Daoy (cell line): ENCODE measurements at places on chromosomes 5 and 9. TPM values are rescaled to one million over a fixed set of nuclear protein-coding genes. Genes with fewer than 3 reads are reported as not detected.

- peak; percentile 7 for DNase-seq
Observed at GRCh38 chr9:14812806-14813205, 90.3 kb upstream of the CER1 start.

- no peak for DNase-seq
Observed at GRCh38 chr5:142364251-142365145, 39.7 kb upstream of the SPRY4 start.

GRCh38 chr9:97425973-97426336 lies 14.1 kb downstream of the TDRD7 start:
- no peak for DNase-seq

DNA sequence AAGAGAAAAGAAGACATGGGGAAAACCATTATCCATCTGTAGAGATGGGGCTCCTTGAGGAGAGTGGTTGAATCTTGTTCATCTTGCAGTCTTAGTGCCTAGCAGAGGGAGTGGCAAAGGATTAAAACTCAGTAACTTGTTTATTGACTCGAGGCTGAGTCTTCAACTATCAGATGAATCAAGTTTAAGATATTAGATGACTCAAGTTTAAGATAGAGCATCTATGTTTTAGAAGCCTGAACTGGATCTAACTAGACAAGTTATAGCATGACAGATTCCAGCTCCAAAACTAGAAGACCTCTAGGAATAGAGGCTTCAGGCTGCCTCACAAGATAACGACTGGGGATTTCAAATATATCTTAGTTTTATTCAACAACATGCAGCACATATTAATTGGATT lies 2277.2 kb upstream of the WWC1 start:
- DNase-seq, result no peak

The GFPT2 gene
- 124 and 133 TPM in 2 replicates for total RNA-seq

GRCh38 chr9:108588246-108588645 lies 267.5 kb downstream of the ACTL7B start:
- DNase-seq, result no peak

The UGT3A1 gene
- not detected in 2 replicates for total RNA-seq

The FOXD4L5 gene
- total RNA-seq, result not detected in 2 replicates

The SLC12A7 gene
- 3.0 and 3.2 TPM in 2 replicates for total RNA-seq

GRCh38 chr9:127107171-127107928 lies 15.1 kb downstream of the ANGPTL2 start:
- DNase-seq, result no peak

- no peak for DNase-seq
Observed at GRCh38 chr5:367358-368130, 46.0 kb downstream of the AHRR start.

The C5orf52 gene
- not detected in 2 replicates for total RNA-seq

The SPINK1 gene
- total RNA-seq, result 0.51 TPM in 1 of 2 replicates, not detected in the other

DNA sequence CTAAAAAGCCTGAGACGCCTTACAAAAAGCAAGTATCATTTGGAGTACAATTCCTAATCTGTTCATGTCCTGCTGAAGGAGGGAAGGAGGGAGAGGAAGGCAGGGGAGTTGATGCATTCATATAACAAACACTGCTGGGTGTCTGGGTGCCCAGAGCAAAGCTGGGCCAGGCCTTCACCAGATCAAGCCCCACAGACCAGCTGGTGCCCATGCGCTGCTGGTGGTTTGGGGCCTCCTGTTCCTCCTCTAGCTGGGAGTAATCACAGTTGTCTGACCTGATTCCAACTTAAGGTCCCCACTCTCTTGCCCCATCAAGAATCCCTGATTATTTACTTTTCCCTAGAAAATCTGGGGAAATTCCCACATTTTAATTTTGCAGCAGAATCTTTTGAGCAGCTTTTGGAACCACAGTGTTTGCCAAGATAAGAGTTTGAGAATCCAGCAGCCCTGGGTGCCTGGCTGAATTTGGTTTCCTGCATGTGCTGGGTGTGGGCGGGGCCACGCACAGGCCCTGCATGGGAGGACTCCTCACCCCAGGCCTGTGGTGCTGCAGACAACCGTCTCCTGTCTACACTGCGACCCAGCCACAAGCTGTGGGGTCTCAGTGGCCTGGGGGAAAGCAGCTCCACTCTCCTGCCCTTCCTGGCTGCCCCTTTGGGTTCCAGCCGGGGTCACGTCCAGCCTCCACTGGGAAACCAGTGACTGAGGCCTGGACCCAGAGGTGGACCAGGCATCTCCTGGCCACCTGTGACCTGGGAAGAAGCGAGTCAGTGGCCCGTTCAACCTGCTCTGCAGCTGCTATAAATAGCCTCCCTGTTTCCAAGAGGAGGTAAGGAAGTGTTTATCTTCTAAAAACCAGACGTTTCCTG lies 47.5 kb downstream of the NEURL1B start:
- DNase-seq, result no peak

- no peak for DNase-seq
Observed at GRCh38 chr5:14301186-14301585, 158.0 kb downstream of the TRIO start.

The MLANA gene
- not detected in 2 replicates for total RNA-seq

- DNase-seq, result no peak
Observed at GRCh38 chr5:10726179-10726912, 34.7 kb downstream of the DAP start.

- peak; percentile 72 for DNase-seq
Observed at GRCh38 chr5:149666212-149666852, 63.8 kb upstream of the PPARGC1B start.

DNA sequence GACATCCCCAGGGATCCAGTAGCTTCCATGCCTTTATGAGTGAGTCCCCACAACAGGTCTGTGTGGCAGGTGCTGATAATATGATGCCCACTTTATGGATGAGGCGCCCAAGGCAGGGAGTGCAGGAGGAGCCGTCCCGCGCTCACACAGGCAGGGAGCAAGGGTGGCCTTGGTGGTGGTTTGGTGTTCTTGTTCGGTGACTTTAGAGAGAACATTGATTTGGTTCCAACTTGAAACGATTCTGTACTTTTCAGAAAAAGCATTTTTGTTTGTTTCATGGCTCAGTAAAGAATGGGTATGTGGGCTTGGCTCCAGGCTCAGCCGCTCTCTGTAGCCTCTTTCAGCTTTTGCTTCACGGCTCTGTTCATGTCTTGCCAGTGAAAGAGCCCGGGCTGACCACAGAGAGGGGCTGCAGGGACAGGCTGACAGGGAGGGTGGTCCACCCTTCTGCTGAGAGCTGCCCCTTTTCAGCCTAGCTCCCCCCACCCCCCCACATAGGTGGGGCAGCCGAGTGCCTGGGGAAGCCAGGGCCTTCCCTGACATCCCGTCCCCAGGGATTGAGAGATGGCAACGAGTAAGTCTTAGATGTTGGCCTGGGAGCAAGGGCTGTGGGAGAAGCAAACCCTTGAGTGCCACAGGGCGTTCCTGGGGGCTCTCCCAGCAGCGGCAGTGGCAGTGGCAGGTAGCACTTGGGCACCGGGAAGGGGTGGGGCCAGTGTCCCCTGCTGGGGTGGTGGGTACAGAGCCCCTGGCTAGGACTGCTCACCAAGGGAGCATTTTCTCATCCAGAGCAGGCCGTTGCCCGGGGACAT lies 28.0 kb downstream of the NCS1 start:
- DNase-seq, result no peak

The RNF14 gene
- total RNA-seq, result 80.7 and 90.4 TPM in 2 replicates

GRCh38 chr5:15300141-15300540 lies 199.8 kb upstream of the FBXL7 start:
- DNase-seq, result no peak

DNA sequence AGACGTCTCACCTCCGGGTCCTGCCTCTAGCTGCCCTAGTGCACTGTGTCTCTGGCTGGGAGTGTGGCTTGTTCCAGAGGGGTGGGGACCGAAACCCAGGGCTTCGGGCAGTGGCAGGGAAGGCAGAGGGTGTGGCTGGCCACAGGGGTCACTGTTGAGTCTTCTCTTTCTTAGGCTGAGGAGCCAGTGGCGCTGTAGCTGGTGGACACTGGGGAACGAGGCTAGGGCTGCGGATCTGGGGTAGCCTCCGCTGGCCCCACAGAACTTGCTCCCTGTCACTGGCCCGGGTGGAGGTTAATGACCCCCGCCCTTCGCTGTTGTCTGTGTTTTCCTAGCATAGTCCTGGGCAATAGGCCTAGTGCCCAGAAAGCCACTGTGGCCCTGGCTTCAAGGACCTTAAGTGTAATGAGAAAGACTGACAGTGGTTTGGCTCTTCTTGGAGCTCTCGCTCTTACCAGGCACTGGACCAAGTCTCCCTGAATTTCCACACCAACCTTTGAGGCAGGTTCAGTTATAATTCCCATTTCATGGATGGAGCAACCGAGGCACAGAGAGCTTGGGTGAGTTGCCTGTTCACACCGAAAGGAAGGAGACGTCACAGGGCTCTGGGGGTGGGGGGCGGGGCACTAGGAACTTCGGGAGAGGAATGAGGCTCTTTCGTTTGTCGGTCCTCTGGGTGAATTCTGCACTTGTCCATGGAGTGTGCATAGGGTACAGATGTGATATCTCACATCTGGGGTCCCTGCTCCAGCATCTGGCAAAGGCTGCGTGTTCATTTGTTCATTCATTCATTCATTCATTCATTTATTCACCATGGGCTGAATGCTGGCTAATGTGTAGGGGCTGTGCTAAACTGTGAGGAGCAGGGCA lies 4.8 kb upstream of the IER5L start:
- no peak for DNase-seq

The CEP72 gene
- total RNA-seq, result 6.9 and 11.0 TPM in 2 replicates

DNA sequence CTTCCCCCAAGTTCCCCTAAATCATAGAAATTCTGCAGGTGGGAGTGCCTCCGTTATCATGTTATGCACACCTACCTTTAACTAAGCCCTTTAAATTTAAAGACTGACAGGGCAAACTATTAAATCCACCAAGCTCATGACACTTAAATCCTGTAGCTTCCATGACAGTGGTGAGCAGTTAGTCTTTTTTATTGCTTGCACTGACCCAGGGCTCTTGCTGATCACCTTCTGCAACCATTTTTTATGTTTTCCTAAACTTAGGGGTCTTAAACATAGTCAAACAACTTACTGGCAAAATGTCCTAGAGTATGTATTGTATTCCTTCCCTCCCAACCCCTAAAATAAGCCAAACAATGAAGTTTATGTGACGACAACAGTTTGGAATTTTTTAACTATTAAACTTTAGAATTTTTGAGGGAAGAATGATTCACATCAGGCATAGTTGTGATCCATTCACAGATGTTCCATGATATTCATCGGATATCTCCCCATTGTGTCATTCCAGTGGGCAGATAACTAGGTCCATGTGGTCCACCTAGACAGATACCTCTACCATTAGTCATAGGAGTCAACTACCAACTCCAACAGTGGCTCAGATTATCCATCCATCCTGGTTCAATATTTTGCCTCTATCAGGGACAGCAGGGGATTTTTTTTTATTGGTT lies 283.1 kb downstream of the ADAMTS6 start:
- DNase-seq, result peak; percentile 96

The GZMA gene
- 1.8 TPM in 1 of 2 replicates, not detected in the other for total RNA-seq

GRCh38 chr9:5265939-5266338 lies 34.7 kb downstream of the INSL4 start:
- no peak for DNase-seq

The AGPAT2 gene
- 46.5 and 51.3 TPM in 2 replicates for total RNA-seq

GRCh38 chr9:99221266-99221620 lies 499 bp downstream of the ALG2 start:
- DNase-seq, result no peak

GRCh38 chr5:172697123-172698121 lies 56.4 kb downstream of the NEURL1B start:
- DNase-seq, result peak; percentile 91

The OR13C9 gene
- not detected in 2 replicates for total RNA-seq

GRCh38 chr9:30846651-30847050 lies 1537.8 kb upstream of the ACO1 start:
- DNase-seq, result no peak

The ORM2 gene
- not detected in 2 replicates for total RNA-seq

DNA sequence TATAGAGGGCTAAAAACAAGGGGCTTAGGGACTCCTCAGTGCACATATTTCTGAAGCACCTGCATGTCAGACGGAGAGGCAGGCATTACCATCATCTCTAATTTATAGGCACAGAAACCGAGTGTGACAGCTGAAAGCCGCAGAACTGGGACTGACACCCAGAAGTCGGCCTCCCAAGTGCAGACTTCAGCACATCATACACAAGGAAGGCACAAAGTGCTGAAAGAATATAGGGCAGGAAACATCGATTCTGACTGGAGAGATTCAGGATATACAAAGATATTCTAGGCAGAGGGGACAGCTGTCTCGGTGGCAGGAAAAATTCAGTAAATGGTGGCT lies 11.2 kb downstream of the MRPS27 start:
- no peak for DNase-seq

The SLC6A3 gene
- not detected in 2 replicates for total RNA-seq

GRCh38 chr5:9667906-9668305 lies 37.8 kb upstream of the TAS2R1 start:
- no peak for DNase-seq

The C9orf43 gene
- 0.54 and 1.4 TPM in 2 replicates for total RNA-seq

The GABRA6 gene
- total RNA-seq, result not detected in 2 replicates

The ADGRV1 gene
- total RNA-seq, result 10.6 and 15.4 TPM in 2 replicates

DNA sequence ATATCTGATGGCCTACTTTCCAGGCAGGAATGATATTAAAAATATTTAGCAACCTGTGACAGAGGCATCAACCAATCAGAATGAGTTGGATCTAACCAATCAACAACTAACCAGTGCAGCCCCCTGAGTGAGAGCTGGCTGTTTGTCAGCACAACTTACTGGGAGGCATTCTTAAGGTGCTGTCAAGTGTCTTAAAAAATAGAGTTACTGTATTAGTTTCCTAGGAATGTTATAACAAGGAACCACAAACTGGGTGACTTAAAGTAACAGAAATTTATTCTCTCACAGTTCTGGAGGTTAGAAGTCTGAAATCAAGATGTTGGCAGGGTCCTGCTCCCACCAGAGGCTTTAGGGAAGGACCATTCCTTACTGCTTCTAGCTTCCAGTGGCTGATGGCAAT lies 85.2 kb downstream of the ATG10 start:
- no peak for DNase-seq

DNA sequence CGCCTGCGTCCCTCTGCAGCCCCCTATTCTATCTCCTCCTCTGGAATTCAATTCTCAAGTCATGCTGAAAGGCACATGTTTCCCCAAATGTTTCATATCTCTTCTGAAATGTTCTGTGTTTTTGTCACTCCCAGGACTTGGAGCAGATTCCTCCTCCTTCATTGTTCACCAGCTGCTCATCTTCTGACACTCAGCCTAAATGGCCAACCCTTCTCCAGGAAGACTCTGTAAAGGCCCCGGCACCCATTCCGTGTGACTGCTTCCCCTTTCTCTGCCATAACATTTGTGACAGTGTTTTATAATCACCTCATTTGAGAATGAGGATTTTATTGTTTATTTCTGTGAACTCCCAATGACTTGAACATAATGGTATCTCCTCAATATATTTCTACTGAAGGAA lies 170.8 kb upstream of the ADAMTS16 start:
- DNase-seq, result no peak

The AFAP1L1 gene
- 11.7 and 12.8 TPM in 2 replicates for total RNA-seq

- peak; percentile 46 for DNase-seq
Observed at GRCh38 chr5:177336112-177336511, 15.4 kb downstream of the LMAN2 start.

GRCh38 chr5:132438917-132439316 lies 51.7 kb downstream of the IRF1 start:
- DNase-seq, result no peak

The HEMGN gene
- total RNA-seq, result 0.17 TPM in 1 of 2 replicates, not detected in the other
